ENCODE measurements at places on chromosomes 4 and X.

GRCh38 chr4:87390551-87390890 lies 467 bp downstream of the HSD17B11 start:
- no peak for DNase-seq

GRCh38 chr4:39931441-39931901 lies 46.2 kb downstream of the PDS5A start:
- no peak for DNase-seq

GRCh38 chrX:39813631-39814277 lies 284.0 kb downstream of the BCOR start:
- no peak for DNase-seq

DNA sequence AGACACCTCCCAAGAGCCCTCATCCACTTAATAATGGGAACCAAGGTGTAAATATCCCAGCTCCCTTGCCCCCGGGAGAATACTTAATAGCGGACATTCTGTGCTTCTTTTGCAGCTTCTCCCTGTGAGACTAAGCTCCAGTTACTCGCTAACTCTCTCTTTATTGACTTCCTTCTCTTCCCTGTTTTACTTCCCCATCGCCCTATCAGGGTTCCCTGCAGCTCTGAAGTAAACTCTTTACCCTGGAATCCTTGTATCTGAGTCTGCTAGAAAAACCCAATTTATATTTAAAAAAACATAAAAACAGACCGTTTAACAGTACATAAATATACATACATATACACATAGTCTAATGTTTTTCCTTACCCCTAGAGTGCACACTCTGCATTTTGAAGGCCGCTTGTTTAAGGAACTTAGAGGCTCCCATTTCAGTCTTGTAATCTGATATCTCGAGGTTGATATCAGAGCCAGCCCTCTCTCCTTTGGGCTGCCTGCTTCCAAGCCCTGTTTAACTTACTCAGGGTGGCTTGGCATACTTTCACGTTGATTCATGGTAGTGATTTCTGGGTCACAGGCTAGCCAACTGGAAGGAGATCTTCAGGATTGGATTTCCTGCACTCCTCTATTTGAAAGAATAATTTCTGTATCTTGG lies 177.4 kb upstream of the SCML1 start:
- no peak for DNase-seq

DNA sequence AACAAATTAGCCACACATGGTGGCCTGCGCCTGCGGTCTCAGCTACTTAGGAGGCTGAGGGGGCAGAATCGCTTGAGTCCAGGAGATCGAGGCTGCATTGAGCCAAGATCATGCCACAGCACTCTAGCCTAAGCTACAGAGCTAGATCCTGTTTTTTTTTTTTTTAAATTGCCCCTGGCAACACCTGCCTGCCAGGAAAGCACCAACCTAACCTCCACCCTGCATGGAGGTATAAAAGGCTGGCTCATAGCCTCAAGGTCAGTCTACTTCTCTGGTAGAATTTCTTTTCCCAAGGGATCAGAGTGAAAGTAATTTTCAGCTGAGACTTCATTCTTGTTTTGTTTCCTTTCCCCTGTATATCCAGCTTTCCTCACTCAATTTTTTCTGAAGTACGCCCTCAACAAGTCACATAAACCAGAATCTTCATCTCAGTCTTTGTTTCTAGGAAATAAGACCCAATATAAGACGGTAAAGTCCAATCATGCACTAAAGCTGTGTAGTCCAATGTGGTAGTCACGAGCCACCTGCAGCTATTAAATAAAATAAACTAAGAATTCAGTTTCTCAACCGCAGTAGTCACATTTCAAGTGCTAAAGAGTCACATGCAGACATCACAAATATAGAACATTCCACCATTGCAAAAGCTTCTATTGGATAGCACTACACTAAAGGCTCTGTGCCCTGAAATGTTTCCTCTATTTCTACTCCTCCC lies 113.3 kb downstream of the HPGD start:
- DNase-seq = no peak

GRCh38 chrX:108736509-108737479 lies at the start of gene IRS4:
Gene IRS4 (minus strand): TSS chrX:108736563.
- no peak for DNase-seq

- DNase-seq = no peak
Measured at GRCh38 chr4:140893939-140894338, 137.8 kb upstream of the TBC1D9 start.

DNA sequence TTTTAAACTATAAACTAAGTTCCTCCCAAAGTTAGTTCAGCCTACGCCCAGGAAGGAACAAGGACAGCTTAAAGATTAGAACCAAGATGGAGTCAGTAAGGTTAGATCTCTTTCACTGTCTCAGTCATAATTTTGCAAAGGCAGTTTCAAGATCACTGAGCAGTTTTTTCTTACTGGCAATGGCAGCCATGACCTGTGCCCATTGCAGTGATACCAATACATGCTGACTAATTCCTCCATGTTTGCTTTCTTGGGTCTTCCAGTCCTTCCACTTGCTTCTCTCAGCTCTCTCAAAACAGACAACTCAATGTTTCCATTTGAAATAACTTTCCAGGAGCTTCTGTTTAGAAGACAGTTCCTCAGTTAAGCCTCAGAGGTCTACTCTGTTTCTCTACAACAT lies 79.5 kb downstream of the PCDH18 start:
- DNase-seq = no peak

DNA sequence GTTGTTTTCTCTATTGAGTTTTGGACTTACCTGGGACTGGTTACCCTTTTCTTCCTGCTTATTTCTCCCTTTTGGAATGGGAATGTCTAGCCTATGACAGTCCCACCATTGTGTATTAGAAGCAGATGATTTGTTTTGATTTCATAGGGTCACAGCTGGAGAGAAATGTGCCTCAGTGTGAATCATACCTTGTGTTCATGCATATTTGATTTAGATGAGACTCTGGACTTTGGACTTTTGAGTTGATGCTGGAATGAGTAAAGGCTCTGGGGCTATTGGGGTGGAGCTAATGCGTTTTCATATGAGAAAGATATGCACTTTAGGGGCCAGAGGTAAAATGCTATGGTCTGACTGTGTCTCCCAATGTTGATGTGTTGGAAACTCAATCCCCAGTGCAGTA lies 30.5 kb upstream of the TEX13C start:
- no peak for DNase-seq

DNA sequence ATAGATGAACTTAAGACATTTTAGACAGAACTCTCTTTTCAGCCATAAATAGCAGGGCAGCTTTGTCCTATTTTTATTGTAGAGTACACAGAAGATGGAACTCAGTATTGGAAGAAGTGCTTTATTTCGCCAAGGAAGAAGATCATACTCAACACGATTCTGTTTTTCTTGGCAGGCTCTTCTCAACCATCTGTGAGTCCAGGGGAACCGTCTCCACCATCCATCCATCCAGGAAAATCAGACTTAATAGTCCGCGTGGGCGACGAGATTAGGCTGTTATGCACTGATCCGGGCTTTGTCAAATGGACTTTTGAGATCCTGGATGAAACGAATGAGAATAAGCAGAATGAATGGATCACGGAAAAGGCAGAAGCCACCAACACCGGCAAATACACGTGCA lies 37.6 kb downstream of the KIT start:
- no peak for DNase-seq

DNA sequence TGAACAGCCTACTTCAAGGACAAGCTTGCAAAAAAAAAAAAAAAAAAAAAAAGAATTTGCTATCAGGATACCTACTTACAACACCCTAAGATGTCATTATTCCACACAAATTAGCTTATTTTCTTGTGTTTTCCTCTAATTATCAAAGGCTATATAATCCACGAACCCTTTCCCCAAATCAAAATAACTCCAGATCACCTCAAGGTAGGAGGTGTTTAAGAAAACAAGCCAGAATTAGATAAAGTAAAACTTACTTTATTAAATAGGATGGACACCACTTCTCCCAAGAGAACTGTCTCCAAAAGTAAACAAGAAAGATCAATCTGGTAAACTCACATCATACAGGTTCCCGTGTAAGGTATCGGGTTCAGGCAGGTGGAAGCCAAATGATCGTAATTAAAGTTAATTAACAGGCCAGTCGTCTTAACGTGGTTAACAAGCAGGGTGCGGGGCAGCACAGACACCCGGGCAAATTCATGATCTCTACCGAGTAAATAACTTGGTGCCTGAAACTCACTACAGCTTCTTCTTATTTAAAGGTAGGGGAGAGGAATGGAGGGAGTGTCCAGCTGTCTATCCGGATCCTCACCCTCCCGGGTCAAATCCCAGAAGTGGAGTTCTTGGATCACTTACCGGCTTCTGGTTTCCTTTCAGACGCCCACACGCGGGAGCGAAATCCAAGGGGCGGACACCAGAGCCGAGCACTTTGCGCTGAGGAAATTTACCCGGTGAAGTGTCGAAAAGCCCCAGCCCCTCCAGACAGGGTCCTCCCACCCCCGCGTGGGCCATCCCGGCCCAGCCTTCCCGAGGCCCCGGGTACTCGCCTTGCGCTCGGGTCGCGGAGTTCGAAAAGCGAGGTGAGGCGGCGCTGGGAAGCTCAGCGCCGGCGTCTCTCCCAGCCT lies 708 bp downstream of the ARAP2 start:
- DNase-seq = peak; percentile 55

DNA sequence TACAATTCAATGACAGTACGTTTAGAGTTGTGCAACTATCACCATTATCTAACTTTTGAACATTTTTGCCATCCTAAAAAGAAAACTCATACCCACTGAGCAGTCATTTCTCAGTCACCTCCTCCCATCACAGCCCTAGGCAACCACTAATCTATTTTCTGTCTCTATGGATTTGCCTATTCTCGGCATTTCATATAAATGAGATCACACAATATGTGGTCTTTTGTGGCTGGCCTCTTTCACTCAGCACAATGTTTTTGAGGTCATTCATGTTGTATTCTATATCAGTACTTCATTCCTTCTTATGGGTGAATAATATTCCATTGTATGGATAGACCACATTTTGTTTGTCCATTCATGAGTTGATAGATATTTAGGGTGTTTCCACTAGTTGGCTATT lies 103.0 kb downstream of the PPEF1 start:
- DNase-seq = no peak

DNA sequence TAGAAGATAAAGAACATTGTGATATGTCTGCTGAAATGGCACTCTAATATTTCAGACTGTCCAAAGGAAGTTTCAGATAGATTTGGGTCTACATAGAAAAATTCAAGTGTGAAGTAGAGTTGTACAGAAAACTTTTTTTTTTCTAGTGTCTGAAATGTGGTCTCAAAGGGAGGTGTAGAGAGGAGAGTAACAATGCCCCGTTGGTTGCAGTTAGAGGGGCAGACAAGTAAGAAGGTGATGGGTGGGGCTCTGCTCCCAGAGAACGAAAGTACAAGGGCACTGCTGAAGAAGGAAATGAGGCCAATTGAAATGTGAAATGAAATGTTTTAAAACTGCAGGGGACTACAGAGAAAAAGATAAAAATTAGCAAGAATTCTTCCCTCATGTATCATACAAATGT lies 177.8 kb downstream of the BANK1 start:
- no peak for DNase-seq

DNA sequence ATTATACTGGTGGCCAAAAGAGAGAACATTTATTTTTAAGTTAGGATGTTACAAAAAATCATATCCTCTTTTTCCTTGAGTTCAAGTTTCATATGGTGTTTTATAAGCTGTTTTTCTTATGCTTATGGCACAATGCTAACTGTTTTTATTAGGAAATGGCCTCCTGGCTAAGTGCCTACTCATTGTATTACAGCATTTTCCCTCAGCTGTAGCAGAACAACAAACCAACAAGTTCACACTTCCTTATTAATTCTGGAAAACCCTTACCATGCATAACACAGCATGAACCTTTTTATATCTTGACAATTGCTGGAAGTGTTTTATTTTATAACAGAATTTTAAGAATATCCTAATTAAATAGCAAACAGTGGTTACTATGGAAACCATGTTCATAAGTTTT lies 165.8 kb downstream of the GASK1B start:
- DNase-seq = no peak

DNA sequence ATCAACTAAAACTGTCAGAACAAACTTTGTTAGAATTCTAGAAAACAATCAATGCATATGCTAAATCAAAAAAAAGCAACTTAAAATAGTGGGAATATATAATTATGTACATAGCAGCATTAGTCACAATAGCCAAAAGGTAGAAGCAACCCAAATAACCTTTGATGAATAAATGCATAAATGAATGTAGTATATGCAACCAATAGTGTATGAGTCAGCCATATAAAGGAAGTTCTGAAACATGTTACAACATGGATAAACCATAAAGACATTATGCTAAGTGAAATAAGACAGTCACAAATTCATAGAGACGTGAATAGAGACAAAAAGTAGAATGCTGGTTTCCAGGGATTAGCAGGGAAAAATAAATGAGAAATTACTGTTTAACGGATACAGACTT lies 762.8 kb upstream of the INTU start:
- DNase-seq = no peak

Data from CD4-positive, alpha-beta T cell treated with Interleukin-4 for 1 hour (primary cell).